Fibroblast of gingiva (primary cell): ENCODE measurements at places on chromosomes 4 and X.

DNA sequence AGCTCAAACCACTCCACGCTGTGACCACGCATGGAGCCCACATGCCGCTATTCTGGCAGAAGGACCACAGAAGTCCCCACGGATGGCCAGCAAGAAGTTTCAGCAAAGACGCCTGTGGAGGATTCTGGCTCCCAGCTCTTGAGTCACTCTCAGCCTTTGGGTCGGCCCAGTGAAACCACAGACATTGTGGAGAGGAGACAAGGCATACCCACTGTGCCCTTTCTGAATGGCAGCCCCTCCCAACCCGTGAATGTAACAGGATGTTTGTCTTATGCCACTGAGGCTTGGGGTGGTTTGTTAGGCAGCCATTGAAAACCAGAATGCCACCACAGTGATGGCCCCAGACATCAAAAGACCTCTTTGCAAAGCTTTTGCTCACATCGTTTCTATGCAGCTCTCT, 42.7 kb downstream of the ABLIM2 start:
- no peak for DNase-seq

- DNase-seq: peak; percentile 14
Observed at GRCh38 chrX:11105080-11105479, 6.1 kb upstream of the HCCS start.

- DNase-seq: no peak
Observed at GRCh38 chr4:59869559-59869958, 1330.6 kb upstream of the ADGRL3 start.

DNA sequence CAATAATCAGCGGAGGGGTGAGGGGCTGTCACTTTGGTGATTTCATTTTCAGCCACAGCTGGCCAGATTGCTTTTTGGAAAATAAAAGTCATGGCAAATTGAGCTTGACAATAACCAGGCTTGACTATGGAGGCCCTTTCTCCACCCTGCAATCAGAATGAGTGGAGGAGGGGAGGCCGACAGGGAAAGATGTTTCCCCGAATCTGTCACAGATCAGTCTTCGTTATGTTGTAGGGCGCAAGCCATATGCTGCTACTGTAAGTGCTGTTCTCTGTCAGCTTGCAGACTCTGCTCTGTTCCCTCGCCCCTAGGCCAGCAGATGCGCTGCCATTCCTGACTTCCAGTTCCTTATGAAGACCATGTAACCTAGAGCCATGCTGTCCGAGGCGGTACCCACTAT, 114.1 kb downstream of the MGST2 start:
- no peak for DNase-seq

DNA sequence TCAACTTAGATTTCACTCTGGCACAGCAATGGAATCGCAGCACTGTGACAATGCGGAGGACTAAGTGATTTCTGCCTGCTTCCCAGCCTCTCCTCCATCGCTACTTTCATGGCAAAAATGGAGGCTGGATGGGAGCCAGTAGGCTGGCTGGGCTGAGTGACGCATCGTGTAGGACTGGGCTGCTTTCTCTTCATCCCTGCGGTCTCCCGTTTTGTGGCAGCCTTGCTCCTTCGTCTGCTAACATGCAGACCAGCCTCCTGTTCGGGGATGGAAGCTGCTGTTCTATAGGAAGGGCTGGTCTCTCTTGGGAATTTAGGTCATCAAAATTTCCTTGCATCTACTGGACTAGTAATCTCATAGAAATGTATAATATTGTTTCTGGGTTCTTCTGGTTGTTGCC, 15.8 kb upstream of the RGS12 start:
- DNase-seq: no peak

DNA sequence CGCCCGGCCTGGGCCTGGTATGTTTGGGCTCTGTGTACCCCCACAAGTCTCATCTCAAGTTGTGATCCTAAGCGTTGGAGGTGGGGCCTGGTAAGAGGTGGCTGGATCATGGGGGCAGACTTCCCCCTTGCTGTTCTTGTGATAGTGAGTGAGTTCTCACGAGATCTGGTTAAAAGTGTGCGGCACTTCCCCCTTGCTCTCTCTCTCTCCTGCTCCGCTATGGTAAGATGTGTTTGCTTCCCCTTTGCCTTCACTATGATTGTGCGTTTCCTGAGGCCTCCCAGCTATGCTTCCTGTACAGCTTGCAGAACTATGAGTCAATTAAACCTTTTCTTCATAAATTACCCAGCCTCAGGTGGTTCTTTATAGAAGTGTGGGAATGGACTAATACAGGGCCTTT, 53.0 kb downstream of the CHST7 start:
- DNase-seq: no peak

- peak; percentile 98 for DNase-seq
Observed at GRCh38 chrX:13397878-13398818, 78.3 kb upstream of the ATXN3L start.

DNA sequence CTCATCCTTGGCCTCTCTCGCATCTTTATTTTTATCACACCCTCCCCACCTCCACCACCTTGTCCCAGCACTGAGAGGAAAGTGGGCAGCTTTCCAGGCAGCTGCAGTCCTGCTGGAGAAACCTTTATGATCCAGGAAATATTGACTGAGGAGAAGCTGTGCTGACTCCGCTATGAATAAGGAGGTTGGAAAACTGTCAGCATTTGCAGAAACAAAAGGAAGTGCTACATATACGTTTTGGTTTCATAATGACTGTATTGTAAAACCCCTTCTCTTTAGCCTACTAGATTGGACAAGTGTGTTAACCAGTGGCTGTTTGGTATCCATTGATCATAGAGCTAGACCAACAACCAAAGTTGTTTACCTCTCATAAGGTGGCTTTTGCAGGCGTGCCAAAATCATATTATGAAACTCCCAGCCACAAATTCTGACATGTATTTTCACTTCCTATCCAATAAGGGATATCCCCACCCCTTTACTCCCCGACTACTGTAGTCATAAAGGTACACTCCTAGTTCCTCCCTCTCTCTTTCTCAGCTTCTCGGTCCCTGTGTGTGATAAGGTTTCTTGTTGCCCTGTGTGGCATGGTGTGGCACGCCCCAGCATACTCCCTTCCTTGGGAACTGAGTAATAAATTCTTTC, 88.4 kb downstream of the GPR143 start:
- no peak for DNase-seq

DNA sequence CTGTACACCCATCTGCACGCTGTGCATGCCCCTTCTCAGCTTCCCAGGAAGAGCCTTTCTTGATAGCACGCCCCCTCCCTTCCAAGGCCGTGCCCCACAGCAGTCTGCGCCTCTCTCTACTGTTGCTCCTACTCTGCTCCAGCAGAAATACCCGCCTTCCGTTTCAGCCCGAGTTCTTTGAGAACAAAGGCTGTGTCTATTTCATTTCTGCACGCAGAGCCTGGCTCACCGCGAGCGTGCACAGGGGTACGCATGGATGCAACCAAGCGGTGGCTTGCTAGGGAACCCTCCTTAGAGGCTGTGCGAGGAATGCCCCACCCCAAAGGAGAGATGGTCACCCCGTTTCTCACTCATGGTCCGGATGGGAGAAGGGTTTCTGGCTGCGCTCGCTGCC, 485 bp downstream of the AADAT start:
- DNase-seq: peak; percentile 20

DNA sequence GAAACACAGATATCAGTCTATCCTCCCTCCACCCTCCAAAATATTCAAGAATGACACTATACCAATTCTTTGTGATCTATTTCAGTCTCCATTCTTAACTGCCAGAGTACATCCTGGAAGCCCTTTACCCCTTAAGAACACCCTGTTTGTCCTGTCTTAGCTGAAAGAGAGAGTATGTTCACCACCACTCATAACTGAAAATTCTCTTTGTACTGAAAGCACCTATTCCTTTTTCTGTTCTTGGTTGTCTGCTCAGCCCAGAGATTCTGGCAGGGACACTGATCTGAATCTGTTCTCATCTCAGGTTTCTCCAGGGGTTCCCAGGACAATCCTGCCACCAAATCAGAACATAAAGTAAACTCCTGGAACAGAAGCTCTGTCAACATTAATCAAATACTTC, 25.4 kb upstream of the EREG start:
- no peak for DNase-seq

DNA sequence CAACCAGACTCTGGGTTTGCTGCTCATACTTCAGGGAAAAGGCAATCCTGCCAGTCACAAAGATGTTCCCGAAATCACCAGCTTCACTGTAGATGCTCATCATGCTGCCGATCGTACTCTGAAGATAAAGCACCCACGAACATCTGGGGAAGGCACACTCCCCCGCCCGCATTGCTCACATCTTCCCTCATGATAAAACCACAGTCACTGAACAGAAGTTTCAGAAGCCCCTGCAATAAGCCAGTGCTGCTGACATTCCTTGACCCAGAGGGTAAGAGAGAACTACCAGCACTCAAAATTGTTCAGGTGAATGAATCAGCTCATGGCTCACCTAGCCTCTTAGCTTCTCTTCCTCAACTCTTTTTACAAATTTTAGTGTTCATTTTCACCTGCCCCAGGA, 43.1 kb downstream of the SRPX2 start:
- no peak for DNase-seq

- no peak for DNase-seq
Observed at GRCh38 chr4:182495645-182496385, 252.6 kb downstream of the TENM3 start.

DNA sequence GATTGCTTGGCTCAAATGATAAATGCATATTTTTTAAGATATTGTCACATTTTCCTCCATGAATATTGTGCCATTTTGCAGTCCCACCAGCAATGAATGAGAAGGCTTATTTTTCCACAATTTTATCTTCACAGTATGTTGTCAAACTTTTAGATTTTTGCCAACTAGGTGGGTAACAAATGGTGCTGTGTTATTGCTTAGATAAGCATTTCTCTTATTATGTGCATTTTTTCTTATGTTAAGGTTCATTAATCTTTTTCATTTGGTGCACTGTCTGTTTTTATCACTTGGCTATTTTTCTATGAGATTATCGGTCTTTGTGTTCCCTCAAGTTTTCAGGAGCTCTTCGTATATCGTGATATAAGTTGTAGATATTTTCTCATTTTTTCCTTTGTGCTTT, 13.4 kb upstream of the AFM start:
- DNase-seq: no peak

GRCh38 chrX:136259543-136259942, 8.3 kb upstream of the MAP7D3 start:
- peak; percentile 21 for DNase-seq

DNA sequence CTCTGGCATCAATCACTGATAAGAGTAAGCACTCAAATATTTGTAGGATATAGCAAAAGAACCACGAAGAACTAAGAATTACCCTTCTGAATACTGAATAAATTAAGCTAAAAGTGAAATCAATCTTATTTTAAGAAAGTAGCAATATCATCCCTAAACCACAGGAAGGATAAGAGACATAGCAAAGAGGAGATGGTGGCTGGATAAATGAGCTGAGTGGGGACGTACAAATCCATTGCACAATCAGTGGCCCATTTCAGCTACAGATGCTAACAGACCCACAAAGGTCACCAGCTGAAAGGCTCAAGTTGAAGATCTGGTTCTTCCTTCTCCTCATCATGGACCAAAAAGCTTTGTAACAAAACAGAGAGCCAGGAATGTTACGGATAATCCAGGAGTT, 77.1 kb downstream of the SLC9A7 start:
- peak; percentile 19 for DNase-seq

DNA sequence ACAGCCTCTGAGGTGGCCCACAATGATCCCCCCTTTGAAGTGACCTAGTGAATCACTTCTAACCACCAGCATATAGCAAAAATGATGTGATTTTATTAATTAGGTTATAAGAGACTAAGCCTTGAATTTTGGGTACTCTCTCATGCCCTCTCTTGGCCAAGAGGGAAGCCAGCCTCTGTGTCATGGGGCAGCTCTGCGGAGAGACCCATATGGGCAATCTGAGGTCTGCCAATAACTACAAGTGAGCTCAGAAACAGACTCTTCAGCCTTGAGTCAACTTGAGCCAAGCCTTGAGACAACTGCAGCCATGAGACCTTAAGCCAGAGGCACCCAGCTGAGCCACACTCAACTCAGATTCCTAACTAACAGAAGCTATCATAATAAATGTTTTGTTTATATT, 45.7 kb downstream of the MANBA start:
- DNase-seq: no peak

DNA sequence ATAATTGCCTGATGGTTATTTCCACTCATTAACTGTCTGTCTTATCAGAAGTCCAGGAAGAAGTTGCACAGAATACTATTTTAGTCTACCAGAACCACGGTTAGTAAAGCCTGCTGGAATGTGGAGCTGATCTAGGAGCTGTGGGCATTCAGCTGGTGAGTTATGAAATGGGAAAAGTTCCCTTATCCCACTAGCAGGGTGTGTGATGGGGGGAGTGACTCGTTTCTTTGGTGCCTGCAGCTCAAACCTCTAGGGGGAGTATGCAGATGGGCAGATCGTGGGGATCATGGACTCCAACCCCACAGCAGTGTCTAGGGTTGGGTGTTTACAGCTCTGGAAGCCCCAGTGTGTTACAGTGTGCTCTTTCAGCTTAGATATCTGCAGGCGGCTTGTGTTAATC, 305.7 kb upstream of the BOD1L1 start:
- DNase-seq: peak; percentile 24

DNA sequence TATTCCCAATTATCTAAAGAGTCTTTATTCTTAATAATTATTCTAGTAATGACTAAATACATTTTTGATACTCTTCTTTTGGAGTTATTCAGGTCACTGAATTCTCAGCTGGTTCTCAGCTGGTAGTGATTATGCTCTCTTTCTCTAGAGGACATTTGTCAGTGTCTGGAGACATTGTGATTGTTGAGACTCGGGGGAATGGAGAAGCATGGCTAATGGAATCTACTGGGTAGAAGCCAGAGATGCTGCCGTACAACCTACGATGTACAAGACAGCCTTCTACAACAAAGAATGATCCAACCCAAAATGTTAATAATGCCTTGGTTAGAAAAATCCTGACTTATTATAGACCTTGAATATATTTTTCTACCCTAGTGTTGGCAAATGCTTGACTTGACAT, 149.2 kb upstream of the ANKRD50 start:
- no peak for DNase-seq

DNA sequence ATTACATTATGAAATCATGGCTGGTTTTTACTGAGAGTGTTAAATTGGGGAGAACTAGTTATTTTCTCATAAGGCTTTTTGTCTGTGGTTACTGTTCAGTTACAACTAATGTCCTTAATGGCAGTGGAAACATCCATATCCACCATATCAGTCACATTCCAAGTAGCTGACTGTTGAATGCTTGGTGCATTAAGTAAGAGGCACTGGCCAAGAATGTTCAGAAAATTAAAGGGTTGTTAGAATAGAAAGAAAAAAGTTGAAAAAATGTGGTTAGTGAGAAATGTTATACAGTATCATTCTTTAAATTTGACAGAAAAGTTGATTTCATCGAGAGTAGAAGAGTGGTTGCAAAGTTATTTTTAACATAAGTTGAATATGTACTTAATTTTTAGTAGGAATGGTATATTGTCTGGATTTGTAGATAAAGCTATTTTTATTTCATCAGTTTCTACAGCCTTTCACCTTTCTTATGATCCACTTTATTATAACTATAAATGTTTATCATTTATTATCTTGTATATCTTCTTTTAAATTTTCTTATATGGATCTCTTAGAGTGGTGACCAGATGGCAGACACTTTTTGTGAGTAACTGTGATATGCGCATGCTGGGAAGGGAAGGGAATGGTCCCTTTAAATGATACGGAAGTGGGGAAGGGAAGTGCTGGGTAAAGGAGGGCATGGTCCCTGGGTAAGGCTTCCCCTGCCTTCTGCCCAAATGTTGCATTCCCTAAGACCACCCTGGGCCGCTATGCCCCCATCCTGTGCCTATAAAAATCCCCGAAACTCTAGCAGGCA, 2407.1 kb downstream of the ARAP2 start:
- DNase-seq: peak; percentile 31
